ENCODE measurements at places on chromosomes 1 and 21. TPM values are rescaled to one million over a fixed set of nuclear protein-coding genes. Genes with fewer than 3 reads are reported as not detected.

Gene MR1
- 4.0 TPM for polyA plus RNA-seq

DNA sequence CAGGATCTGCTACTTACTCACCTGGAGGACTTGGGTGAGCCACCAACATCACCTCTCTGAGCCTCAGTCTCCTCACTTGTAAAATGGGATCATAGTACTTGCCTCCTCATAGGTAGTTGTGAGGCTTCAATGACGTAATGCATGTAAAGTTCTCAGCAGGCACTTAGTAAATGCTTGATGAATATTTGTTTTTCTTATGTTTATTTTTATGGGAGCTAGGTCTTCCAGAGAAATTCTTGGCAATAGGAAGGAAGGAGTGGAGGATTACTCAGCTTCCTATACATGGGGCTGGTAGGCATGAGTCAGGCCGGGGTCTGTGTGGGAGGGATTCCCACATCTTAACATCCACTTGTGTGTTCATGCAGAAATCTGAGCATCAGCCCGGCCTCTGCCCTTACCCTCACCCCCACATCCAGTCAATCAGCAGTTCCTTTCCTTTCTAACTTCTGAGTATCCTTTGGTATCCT, 95.4 kb upstream of the USP24 start:
- DNase-seq = no peak

Gene CCDC17
- polyA plus RNA-seq = 1.3 TPM

DNA sequence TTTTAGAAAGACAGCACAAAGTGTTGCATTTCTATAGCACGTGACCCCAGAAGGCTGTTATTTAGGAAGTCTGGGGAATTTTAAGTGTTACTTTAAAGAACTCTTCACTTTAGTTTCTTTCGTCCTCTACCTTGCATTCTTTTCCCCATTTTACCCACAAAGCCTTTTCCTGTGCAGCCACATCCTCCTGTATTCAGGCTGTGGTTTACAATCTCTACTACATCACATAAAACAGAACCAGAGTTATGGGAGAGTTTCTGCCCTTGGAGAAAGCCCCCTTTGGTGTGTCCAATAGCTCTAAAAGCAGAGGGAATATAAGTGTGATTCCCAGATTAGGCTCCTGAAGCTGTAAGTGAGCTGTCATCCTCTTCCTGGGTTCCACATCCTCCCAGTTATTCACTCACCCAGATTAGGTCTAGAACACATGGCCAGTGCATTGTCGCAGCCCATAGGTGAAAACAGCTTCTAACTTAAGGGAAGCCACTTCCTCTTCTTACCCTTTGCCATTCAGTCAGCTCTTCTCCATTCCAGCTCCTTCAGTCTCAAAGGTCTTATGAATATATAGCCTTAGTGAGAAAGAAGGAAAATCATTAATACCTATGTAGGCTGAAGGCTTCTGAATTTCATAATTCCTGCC, 171.1 kb downstream of the PIGK start:
- no peak for DNase-seq

Gene AZIN2
- polyA plus RNA-seq = 3.7 TPM

DNA sequence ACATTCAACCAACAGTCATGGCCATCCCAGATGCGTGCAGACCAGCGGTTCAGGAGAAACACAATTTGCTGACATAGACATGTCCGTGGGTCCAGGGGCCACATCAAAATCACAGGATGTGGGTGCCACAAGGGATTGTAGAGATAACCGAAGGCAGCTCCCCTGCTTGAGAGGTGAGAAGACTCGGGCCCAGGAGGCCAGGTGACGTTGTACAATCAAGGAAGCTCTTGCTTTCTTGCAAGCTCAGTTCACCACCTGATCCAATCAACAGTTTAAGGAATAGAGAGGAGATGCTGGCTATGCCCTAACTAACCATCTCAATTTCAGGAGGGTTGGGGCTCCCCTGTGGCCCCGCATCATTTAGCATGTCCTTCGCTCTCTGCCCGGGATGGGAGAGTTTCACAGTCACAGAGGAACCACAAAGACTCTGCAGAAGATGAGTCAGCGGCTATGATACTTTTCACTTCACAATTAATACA, 19.5 kb downstream of the UBASH3A start:
- DNase-seq = no peak

- no peak for DNase-seq
Observed at GRCh38 chr1:222373216-222373615, 174.7 kb downstream of the HHIPL2 start.

Gene KRTAP12-2
- polyA plus RNA-seq = not detected

GRCh38 chr1:225825607-225826007, 15.7 kb downstream of the EPHX1 start:
- no peak for DNase-seq

DNA sequence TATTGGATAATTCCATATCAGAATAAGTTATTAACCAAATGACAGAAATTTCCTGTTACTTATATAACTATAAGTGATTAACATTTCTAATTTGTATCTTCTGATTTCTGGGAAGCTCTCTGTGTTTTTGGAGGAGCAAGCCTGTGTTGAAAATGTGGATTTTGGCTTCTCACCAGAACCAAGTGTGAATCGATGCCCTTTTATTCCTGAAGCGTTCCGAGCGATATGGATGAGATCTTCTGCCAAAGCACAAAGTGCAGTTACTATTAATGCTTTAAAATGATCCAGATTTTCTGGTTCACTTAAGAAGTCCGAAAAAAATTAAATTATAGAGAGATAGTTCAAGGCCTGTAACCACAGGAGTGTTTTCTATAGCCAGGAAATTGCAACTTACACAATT, 22.8 kb downstream of the ALG14 start:
- DNase-seq = no peak

Gene MRAP
- not detected for polyA plus RNA-seq

Gene MROH9
- polyA plus RNA-seq = not detected

Gene OR6K3
- not detected for polyA plus RNA-seq

- DNase-seq = no peak
Observed at GRCh38 chr1:231286603-231287002, 45.6 kb downstream of the GNPAT start.
